ENCODE measurements at places on chromosomes 13 and 19.

GRCh38 chr19:1933244-1933643, 7.7 kb upstream of the CSNK1G2 start:
- DNase-seq, result no peak

DNA sequence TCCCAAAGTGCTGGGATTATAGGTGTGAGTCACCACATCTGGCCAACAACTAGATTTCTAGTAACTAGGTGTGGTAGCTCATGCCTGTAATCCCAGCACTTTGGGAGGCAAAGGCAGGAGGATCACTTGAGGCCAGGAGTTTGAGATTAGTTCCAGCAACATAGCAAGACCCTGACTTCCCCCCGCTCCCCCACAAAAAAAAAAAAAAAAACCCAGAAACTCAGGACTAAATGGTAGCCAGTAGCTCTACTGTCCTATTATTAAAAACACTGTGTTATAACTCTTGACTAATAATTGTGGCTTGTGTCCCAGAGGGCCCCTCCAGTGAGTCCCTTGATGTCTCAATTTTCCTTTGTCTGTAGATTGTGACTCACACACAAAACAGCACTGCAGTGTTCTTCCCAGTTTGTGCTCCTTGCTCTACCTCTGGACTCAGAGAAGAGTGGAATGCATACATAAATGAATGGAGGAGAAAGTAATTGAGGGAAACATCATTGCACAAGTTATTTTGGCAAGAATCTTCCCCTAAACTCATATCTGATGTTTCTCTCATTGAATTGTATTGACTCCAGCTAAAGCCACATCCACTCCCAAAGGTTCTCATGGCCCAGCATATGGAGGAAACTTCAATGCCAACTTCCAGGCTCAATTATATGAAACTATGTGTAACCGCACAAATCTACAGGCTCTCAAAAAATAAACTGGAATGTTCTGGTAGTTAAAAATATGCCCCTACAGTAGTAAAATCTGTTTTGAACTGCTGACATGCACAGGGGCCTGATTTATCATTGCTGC, 8.8 kb downstream of the TPT1 start:
- DNase-seq, result peak; percentile 45

GRCh38 chr13:39407786-39408185, 195.2 kb downstream of the LHFPL6 start:
- DNase-seq, result no peak

DNA sequence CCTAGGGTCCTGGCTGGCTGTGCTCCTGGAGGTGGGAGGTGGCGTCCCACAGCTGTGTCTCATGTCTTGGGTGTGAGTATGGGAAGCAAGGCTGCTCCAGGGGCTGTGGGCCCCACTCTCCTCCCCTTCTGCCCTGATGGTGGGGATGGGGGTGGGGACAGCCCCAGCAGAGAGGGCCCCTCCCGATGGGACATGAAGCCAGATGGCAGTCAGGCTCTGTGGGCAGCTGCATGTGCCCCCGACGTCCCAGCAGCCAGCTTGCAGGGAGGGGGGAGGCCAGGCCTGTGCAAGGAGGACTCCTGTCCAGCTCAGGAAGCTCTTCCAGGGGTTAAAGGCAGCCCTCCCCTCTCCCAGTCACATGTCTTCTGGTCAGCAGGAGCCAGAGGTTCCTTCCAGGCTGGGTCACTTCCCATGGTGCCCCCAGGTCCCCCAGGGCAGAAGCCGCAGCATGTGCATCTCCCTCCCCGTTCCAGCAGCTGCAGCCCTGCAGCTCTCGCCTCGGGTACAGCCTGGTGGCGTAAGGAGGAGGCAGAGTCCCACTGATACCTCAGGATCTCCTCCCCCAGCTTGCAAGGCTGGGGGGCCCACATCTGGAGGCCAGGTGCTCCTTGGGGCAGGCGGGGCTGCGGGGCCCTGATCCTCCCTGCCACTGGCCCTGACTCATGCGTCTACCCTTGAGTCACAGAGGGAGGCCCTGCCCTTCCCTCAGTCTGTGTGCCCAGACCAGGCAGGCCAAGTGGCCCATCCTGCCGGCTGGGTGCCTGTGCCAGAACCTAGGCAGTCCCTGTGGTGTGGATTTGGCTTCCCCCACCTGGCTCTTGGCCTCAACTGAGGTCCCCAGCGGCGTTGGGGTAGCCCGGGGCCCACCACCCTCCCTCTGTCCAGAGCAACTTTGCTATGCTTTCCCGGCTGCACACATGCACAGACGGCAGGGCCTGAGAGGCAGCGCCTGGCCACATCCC, 13.0 kb downstream of the YIPF2 start:
- no peak for DNase-seq

DNA sequence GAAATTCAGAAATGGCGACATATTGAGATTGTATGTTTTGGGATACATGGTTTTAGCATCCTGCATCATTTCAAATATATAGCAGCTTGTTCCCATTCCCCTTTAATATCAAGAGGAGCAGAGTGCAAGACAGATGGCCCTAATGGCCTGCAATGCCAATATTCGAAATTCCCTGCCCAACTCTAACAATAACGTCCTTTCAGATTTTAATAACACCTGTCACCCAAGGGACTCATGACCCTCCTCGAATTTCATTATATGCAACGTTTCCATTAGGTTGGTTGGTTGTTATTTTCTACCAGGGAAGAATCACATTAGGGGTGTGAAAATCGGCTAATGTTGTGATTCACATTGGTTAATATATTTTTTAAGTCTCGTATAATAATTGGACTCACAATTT, 170.0 kb downstream of the TNFSF13B start:
- no peak for DNase-seq

DNA sequence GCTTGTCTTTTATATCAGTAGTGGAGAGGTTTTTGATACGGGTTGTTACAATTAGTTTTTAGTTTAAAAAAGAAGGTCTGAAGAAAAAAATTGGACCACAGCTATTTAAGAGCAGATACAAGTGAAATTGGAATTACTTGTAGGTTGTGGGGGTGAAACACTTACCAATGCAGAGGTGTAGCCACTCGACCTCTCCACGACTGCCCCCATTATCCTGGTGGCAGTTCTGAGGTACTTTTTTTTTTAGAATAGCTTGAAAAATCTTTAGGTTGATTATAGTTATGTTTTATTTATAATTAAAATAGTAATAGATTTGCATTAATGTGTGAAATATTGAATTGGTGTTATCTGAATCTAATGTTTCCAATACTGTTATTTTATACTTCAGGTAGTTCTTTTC, 60.7 kb downstream of the PAN3 start:
- DNase-seq, result no peak

Measured in left cardiac atrium (tissue), 4 donors.